ENCODE measurements at places on chromosomes 6 and 20.

DNA sequence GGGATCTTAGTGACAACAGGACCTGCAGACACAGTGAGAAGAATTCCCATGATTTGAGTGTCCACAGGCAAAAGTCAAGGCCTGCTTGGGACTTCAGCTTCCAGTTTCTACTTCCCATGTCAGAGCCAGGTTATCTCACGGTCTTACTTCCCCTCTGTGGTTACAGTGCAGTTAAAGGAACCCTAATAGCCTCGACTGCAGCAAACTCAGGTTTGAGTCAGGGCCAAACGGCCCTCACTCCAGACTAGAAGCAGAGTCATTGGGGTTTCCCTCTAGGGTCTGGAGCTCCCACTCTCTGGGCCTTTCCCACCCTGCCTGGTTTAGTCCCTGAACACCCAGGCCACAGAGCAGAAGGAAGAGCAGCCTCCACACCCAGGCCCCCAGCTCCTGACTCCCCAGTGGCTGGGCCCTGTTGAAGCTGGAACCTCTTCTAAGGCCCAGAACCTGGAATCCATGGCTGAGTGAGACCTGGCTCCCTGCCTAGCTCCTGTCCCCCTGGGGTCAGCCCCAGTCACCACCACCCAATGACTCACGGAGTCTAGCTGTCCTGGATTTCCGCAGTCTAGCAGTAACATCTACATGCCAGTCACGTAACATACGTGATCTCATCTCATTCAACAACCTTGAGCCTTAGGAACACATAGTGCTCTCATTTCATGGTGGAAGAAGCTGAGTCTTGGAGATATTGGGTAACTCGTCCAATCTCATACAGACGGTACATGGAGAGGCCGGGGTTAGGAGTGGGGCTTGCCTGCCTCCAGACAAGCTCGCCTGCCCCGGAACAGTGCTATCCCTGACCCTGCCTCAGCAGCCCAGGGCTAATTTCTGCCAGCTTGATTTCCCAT lies 9.2 kb upstream of the GHRH start:
- DNase-seq: peak; percentile 21

DNA sequence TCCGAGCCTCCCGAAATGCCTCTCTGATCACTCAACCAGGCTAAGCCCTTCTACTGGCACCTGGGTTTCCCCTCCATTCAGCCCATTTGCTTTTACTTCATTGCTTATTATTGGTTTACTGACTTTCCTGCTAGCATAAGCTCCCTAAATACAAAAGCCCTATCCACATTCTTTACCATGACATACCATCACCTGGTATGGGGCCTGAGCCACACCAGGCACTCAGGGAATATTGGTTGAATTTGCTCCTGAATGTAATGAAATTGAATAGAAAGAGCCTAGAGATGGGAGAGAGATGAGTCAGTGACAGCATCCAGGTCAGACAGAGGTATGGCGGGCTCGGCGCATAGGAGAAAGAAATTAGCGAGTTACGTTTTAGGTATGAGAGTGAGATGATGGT lies 120.0 kb downstream of the CD164 start:
- no peak for DNase-seq

- DNase-seq: no peak
These were observed 103.1 kb upstream of the SULF2 start for GRCh38 chr20:47888351-47888750.

DNA sequence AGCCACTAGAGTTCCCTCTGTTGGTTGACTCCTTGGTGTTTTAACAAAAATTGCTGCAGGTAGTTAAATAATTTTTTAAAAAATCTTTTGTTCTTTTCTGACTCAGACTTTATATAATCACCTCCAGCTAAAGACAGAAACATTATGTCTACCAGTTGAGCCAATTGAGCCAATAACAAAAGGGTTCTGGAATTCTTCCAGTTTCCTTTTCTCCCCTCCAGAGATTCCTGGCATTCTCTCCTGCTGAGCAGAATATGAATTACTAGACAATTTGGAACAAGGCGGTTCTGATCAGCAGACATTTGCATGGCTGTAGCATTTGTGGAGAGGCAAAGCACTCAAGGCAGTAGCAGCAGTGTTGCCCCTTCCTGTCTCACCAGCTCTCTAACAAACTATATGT lies 144.0 kb upstream of the SLC35B3 start:
- no peak for DNase-seq

DNA sequence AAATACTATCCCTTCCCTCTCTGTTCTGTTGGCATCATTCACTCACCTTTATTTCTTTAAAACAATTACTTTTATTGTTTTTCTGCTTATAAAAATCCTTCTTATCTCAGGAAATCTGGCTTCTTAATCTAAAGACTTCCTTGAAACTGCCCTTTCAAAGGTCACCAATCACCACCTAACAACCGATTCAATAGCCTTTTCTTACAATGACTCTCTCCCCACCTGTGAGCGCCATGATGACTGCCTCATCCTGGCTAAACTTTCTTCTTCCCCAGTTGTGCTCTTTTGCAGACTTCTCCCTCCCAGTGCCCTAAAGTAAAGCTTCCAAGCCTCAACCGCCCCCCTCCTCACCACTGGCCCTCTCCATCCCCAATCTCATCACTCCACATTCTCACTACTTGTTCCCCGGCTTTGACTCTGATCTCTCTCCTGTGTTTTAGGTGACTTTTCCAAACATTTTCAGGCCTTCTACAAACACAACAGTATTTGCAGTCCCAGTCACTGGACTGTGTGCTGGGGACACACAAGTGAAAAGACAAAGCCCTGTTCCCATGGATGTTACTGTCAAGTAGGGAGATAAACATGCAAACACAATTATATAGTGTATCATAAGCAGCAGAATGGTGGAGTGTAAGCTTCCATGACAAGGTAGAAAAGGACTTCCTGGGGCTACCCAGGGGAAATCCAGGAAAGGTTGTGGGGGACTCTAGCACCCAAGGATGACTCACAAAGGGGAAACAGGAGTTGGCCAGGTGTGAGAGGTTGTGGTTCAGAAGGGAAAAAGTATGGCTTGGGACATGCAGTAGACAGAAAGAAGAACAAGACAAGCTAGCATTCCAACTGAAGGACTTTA lies 12.8 kb downstream of the NHSL1 start:
- no peak for DNase-seq

DNA sequence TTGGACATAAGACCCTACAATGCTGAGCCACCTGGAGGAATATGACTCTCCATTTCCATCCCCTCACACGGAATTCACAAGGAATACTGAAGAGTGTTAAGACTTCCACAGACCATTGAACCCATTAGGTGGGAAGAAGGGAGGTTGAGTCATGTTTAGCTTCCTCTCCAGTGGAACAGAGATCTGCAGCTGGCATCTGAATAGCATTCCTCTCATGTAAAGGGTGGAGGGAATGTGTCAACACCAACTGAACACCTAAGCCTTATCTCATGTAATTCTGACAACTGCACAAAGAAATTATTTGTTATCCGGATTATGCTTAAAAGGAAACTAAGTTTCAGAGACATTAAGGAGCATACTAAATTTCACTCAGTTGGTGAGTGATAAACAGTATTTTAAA lies 705.9 kb downstream of the MAFB start:
- no peak for DNase-seq

GRCh38 chr6:79048611-79049010 lies 29.4 kb downstream of the PHIP start:
- peak; percentile 16 for DNase-seq

GRCh38 chr6:68634726-68635411 lies at the start of gene ADGRB3:
Gene ADGRB3 (plus strand): TSS chr6:68635282. CDS start chr6:68638676, 3,394 bp downstream.
- DNase-seq: peak; percentile 26

DNA sequence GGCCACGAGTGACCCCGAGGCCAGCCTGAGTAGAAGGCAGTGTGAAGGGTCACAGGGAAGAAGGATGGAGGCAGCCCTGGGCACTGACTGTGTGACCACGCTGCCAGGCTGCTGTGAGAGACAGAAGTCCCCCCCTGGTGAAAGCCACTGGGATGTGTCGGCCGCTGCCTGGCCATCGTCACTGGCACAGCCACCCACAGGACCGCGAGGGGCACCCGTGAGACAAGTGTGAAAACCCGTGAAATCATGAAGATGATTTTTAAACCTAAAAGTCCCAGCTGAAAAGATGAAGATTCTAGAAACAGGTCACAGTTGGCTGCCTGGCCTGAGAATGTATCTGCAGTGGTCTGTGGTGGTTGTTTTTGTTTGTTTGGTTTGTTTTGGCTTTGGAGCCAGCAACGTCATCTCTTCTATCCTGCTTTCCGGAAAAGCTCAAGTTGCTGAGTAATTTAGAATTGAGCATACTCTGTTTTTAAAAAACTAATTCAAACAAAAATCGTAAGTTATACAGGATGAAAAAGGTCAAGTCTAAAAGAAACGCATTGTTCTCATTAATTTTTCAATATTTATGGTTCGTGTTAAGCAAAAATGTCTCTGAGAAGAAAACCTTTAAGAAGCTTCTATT lies 94.7 kb downstream of the HUS1B start:
- DNase-seq: no peak

- no peak for DNase-seq
These were observed 44.0 kb upstream of the SPDEF start for GRCh38 chr6:34600101-34600500.

DNA sequence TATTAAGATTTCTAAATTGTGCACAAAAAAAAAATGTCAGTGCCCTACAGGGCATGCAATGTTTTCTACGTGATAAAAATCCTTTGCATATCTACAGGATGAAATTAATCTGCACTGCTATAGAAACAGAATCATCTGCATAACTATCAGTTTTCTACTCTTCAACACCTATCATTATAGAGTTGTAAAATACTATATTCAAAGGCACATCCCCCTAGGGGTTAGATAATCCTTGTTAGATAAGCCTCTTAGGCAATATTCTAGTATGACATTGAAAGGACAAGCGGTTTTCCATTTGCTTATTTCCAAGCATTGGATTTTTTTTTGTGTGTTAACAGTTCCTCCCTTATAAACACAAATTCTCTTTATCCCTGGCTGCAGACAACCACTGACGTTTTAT lies 98.7 kb upstream of the LAMA2 start:
- DNase-seq: no peak

DNA sequence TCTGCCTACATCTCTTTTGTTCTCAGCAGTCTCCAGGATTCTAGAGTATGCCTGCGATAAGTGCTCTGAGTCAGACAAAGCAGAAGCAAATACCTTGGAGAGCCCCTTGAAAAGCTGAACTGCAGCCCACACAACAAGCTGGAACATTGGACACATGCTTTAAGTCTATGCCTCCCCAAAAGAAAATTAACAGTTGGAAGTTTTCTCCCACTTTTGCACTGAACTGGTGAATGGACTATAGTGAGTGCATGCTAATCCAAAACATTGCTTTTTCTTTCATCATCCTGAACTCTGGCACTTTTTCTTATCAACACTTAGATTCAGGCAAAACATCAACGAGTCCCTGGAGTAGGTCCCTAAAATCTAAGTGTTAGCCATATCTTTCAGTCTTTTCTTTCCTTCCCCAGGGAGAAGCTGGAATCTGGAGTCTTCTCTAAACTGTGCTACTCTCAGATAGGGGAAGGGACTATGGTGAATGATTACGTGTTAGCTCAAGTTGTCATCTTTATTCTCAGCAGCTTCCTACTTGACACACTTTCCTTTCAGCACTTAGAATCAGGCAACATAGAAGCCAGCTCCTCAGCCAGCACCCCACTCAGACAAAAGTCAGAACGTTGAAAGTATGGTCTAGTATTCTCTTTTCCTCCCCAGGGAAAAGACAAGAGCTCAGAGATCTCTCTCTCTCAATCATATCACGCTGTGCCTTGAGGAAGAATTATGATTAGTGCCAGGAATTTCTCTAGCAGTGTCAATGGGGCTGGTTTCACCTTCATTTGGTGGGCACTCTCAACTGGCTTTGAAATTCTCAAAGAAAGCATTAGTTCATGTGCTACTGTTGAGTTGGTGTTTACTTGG lies 811.0 kb upstream of the GJE1 start:
- no peak for DNase-seq
